ENCODE measurements at places on chromosomes 5 and 9. TPM values are rescaled to one million over a fixed set of nuclear protein-coding genes. Genes with fewer than 3 reads are reported as not detected.

Gene STKLD1
- polyA plus RNA-seq: 5.2 TPM

Gene MELK
- polyA plus RNA-seq: 1.6 TPM

Gene FOXD4L4
- polyA plus RNA-seq: not detected

Gene OTULIN
- 5.0 TPM for polyA plus RNA-seq
